ENCODE measurements at places on chromosomes 16 and 17.

DNA sequence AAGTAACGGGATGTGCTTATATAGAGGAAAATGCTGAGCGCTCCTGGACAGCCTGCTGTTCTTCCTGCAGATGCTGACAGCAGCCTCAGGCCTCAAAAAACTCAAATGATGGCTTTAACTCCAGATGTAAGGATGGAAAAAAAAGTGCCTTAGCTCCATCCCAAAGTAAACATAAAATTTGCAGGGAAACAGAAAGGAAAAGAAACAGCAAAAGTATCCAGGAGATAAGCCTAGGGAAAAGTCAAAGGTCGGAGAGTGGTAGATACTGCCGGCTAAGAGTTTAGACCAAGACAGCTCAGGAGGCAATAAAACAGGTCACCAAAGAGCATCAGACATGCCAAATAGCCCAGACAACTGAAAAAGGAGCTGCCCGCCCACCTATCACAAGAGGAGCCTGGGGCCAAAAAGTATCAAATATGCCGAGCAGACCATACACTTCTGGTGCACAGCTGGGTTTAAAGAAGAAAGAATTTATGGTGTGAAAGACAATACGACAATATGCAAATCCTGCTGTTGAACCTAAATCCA lies 6.9 kb downstream of the KRT31 start:
- DNase-seq, result no peak

GRCh38 chr16:27995378-27995777 lies 68.1 kb downstream of the GSG1L start:
- no peak for DNase-seq

- no peak for DNase-seq
Measured at GRCh38 chr16:74560912-74561311, 46.0 kb downstream of the GLG1 start.

GRCh38 chr17:44900894-44901293 lies 1.6 kb upstream of the EFTUD2 start:
- no peak for DNase-seq

- no peak for DNase-seq
Measured at GRCh38 chr16:84501077-84501735, 3.3 kb downstream of the MEAK7 start.

All from activated CD4-positive, alpha-beta T cell treated with anti-CD3 and anti-CD28 coated beads for 48 hours (primary cell).